ENCODE measurements at places on chromosomes 2 and 18. TPM values are rescaled to one million over a fixed set of nuclear protein-coding genes. Genes with fewer than 3 reads are reported as not detected.

The DSG1 gene
- total RNA-seq, result not detected

The COLEC11 gene
- total RNA-seq, result not detected

The EPB41L5 gene
- 71.7 TPM for total RNA-seq

DNA sequence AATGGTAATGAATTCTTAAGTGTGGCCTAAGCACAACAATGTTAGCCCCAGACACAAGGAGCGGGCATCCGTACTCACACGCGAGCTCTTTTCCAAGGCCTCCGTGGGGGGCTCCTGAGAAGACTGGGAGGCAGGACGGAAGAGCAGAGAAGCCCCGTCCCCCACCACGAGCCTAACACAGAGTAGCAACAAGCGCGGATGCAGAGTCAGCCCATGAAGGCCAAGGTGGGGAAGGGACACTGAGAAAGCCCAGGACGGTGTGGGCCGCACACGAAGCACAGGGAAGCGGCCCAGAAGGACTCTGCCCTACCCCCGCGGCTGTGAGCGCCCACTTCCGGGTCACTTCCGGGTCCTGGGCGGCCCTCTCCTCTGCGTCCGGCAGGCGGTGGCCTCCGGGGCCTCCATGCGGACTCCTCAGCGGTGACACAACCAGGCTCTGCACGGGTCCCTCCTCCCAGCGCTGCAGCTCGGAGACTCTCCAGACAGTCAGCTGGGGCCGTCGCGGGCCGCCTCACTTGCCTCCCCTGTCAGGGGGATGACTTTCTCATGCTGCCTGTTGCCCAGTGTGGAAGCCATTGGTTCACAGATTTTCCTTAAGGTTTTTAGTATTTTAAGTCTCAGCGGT is 151.5 kb downstream of the MTCL1 start:
- DNase-seq, result peak; percentile 23

The REG3G gene
- total RNA-seq, result not detected

The HOXD13 gene
- 0.17 TPM for total RNA-seq

The RFTN2 gene
- total RNA-seq, result 2.5 TPM

The TCF4 gene
- total RNA-seq, result 199 TPM

- no peak for DNase-seq
Measured at GRCh38 chr2:140270224-140270623, 1490.0 kb upstream of the NXPH2 start.

- no peak for DNase-seq
Measured at GRCh38 chr2:205868053-205868452, 185.8 kb downstream of the NRP2 start.

DNA sequence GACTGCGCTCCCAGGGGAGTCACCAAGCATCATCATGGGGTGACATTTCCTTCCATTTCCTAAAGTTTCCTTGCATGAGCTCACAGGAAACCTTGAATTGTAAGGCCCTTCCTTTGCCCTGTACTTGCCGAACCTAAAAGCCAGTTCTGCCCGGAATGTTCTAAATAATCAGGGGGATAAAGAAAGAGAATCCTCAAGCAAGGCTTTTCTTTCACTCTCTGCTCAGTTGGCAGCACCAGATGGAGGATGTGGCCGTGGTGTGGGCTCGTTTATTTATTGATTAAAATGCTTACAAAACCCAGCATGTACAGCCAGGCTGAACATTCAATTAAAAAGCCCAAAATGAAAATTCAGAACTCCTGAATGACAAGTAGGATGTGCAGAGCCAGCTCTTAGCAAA is 170.5 kb downstream of the SH3RF3 start:
- no peak for DNase-seq

- no peak for DNase-seq
Measured at GRCh38 chr2:233002829-233003657, 10.0 kb downstream of the NGEF start.

GRCh38 chr2:24076849-24077534 is 866 bp upstream of the SF3B6 start:
- DNase-seq, result peak; percentile 24

- no peak for DNase-seq
Measured at GRCh38 chr2:156229724-156230362, 102.7 kb downstream of the NR4A2 start.

The TUBB6 gene
- total RNA-seq, result 35.6 TPM

- DNase-seq, result no peak
Measured at GRCh38 chr2:224268441-224268840, 133.5 kb downstream of the FAM124B start.

GRCh38 chr18:22523481-22523880 is 105.8 kb upstream of the CTAGE1 start:
- no peak for DNase-seq

The SLC9A4 gene
- 0.12 TPM for total RNA-seq

The GKN2 gene
- not detected for total RNA-seq

GRCh38 chr2:96144481-96145035 is 682 bp downstream of the DUSP2 start:
- DNase-seq, result no peak

GRCh38 chr2:239292959-239293774 is 107.7 kb downstream of the HDAC4 start:
- no peak for DNase-seq

DNA sequence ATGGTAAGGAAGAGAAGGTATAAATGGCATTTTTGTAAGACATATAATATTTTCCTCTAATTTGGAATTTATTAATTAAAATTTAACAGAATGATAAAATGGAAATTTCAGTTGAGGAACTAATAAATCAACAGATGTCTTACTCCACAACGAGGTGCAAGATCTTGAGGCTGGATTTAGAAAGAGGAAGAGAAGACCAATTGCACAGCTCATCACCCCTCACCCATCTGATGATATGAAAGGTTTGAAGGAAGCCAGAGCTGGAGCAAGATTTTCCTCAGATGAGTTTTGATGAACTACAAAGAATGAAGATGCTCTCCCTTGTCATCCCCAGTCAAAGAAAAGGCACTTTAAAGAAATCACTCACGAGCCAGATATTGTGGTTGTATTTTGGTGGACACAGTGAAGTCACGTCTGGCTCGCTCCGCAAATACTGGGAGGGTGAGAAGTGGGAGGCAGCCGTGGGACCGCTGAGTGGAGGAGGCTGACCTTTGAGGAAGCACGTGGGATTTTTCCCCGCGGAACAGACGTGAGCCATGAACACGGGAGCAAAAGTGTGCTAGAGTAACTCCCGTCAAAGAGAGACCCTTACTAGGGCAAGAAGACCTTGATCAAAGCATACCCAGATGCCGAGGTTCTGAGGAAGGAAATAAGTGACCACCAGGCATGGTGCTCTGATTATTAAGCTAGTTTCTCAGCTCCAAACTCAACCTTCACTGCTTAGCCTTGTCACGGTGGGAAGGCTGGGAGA is 511.4 kb downstream of the RNF144A start:
- DNase-seq, result no peak

GRCh38 chr2:124662946-124663644 is 638.0 kb downstream of the CNTNAP5 start:
- DNase-seq, result no peak

DNA sequence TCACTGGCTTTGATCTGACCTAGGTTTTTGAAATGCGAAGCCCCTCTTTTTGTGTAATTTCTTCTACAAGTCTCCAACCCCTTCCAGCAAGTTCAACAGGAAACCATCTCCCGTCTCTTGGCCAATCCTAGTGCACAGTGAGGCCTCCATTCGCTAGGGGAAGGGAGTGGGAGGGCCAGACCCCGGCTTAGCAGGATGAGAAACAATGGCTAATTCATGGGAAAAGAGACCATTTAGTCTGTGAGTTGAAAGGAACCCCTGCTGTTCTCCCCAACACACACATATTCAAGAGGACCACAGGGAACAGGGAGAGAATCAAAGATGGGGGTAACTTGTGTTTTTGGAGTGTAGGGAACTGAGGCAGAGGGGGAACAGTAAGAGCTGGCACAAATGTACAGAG is 83.0 kb downstream of the RTN4 start:
- no peak for DNase-seq

DNA sequence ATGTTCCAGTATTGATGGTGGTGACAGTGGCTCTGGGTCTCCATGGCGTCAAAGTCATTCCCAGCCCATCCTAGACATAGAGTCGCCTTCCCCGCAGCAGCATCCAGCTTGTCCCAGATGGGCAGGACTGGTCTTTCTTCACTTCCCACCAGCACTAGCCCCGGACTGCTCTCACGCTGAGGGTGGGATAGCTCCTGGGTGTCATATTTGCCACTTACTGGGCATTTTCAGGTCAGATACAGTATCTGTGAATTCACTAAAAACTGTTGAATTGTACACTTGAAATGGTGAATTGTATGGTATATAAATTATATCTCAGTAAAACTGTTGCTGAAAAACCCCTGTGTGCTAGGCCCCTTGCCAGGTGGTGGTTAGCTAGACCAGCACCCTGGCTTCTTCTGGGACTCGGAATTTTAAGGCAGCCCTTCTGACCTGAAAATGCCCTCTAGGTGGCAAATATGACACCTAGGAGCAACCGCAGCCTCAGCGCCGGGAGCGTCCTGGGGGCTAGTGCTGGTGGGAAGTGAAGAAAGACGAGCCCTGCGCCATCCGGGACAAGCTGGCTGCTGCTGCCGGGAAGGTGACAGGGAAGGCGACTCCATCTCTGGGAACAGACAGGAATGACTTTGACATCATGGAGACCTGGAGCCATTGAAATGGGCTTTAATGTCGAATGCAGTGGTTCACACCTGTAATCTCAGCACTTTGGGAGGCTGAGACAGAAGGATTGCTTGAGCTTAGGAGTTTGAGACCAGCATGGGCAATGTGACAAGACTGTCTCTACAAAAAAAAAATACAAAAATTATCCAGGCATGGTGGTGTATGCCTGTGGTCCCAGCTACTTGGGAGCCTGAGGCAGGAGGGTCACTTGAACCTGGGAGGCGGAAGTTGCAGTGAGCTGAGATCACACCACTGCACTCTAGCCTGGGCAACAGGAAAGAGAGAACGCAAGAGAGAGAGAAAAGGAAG is 56.2 kb downstream of the DDX1 start:
- DNase-seq, result no peak

The STPG4 gene
- 1.3 TPM for total RNA-seq

DNA sequence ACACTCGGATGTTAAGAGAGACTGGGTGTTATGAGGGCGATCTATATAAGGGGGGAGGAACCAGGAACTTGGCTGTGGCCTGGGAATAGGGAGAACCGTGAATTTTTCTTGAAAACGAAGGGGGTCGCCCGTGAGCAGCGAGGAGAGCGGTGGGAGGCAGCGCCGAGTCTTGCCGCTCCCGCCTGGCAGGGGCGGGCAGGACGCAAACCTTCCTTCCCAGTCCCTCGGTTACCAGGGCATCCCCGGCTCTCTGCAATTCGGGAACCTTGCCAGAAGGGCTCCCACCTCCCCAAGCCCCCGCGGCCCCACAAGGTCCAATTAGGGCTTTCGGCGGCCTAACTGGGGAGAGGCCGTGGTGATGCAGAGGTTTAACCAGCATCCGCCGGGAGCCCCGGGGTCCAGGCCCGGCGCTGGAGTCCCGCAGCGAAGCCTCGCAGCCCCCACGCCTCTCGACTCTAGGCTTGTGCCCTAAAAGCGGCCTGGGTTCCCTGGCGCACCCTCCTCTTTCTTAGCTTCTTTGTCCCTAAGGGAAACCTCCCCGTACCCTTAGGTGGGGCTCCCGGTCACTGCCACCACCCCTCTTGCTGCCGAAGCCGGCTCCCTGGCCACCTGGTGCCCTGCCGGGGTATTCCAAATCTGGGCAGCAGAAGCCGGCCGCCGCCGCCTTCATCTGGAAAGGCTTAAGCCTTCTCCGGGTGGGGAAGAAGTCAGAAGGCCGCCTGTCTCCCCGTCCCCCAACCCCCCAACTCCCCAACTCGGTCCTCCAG is 680 bp upstream of the FHOD3 start:
- peak; percentile 86 for DNase-seq

Data from glutamatergic neuron (in vitro differentiated cells).